ENCODE measurements at places on chromosomes 7 and 10.

- no peak for DNase-seq
Measured at GRCh38 chr10:98878418-98878817, 357.2 kb downstream of the HPSE2 start.

- DNase-seq, result peak; percentile 91
Measured at GRCh38 chr7:11726794-11727155, 105.2 kb downstream of the THSD7A start.

DNA sequence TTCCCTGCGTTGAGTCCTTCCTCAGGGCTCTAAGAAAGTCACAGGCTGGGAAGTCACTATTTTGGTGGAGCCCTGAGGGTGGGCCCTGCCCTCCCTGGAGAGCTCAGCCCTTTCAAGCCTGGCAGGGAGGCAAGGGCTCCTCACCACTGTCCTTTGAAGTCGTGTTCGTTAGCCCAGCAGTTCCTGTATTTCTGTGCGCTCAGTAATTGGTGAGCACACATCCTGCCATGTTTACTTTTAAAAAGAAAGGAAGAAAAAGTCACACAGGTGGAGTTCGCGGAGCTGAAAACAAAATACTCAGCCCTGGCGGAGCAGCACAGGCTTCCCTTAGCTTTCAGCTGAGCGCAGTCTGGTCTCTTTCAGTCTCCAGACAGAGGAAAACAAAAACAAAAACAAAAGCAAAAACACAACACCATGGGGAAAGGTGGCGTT lies 37.1 kb downstream of the PRKCQ start:
- no peak for DNase-seq

- DNase-seq, result no peak
Measured at GRCh38 chr10:67783606-67784294, 54.2 kb downstream of the DNAJC12 start.

GRCh38 chr10:131784363-131785120 lies 116.3 kb upstream of the PPP2R2D start:
- DNase-seq, result no peak
